ENCODE measurements at places on chromosomes 5 and 9.

- DNase-seq: no peak
Observed at GRCh38 chr5:34831303-34831702, 7.7 kb upstream of the TTC23L start.

DNA sequence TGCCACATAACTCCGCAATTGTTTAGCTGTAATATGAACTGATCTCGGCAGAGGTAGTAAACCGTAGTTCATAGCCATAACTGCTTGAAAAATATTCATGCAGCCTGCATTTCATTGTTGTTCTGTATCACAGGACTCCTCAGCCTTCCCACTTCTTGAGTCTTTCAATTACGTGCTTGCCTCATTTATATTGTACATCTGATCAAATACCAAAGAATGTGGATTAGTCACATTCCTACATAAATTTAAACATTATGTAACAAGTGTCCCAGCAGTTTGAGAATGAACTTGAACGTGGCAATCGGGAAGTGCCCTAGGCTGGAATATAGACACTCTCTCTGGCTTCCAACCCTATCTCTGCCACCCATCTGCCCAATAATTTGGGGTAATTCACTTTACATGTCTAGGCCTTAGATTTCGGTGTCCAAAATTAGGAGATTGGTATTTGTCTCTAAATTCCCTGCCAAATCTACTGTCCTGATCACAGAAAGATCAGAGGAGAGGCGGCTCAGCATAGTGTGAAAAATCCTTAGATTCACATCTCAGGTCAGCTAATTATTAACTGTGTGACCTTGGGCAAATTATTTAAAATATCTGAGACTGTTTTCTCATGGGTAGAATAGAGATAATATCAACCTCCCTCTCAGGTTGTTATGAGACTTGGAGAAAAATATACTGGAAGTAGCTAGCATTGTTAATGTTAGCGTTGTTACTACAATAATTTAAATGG, 215.1 kb upstream of the RFX3 start:
- DNase-seq: no peak

GRCh38 chr5:124355928-124356327, 390.5 kb downstream of the ZNF608 start:
- DNase-seq: no peak

DNA sequence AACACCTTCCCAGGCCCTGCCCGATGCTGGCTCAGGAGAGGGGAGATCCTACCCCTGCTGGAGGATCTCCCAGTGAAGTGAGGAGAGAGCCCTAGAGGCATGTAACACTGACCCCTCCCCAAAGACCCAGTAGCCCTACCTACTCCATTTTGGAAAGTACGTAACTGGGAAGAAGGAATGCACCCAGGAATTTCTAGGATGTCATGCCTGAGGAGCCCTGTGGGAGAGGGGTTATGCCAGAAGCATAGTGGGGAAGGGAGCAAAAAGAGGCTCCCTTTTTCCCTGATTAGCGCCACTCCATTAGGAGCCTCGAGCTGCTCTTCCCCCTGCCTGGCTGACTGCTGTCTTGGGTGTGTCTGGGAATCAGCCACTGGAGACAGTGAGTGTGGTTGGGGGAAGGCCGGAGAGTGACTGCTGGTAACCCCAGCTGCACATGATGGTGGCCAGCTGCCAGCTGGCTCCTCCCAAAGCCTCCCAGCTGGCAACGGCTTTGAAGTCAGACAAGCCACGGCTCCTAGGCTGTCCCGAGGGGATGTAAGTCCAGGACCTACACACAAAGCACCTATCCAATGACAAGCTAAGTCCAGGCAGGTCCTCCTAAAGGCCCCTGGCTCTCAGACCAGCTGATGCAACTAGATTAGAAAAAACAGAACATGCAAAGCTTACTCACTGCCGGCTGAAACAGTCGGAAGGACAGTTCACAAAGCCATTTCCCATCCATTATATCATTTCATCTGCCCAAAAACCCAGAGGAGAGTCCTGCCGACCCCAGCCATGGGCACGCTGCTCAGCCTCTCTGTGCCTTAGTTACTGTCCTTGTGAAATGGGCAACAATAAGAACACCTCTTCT, 136.5 kb upstream of the ABCA1 start:
- DNase-seq: no peak

DNA sequence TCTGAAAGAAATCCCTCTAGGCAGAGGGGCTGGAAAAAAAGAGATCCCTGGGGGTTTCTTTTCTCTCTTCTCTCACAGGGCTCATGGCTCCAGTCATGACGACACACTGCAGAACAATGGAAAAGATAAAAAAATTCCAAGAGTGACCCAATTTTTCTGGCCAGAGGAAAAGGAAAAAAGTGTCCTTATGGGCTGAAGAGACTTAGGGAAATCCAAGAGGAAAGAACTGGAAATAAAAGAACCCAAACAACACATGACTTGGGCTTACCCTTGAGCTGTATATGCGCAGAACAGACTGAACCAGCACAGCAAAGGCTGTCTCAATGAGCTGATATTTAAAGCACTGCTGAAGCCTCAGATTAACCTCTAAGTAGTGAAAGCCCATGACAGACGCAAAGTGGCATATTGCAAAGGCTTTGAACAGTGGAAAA, 102.4 kb downstream of the SMIM23 start:
- no peak for DNase-seq

GRCh38 chr9:17134396-17135294, at the start of gene CNTLN:
TSS of gene CNTLN (plus strand) at chr9:17135040. CDS start at chr9:17135066, 26 bp downstream.
- DNase-seq: peak; percentile 9

GRCh38 chr9:70829591-70830265, 291.7 kb downstream of the TRPM3 start:
- DNase-seq: no peak

DNA sequence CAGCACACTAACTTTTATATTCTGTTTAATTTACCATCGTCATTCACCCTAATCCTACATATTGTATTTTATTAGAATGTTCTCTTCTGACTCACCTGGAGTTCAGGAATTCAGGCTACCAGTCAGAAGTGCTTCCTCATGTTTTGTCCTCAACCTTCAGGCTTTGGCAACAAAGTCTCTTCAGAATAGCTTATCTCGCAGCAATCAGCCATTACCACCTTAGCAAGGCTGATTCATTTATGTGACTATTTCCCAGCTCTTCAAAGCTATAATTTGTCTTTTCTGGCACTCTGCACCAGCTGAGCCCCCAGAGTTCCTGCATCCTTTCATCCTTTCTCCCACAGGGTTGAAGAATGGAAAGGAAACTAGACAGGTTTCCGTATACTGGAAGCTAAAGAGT, 365.5 kb upstream of the CDH18 start:
- no peak for DNase-seq

DNA sequence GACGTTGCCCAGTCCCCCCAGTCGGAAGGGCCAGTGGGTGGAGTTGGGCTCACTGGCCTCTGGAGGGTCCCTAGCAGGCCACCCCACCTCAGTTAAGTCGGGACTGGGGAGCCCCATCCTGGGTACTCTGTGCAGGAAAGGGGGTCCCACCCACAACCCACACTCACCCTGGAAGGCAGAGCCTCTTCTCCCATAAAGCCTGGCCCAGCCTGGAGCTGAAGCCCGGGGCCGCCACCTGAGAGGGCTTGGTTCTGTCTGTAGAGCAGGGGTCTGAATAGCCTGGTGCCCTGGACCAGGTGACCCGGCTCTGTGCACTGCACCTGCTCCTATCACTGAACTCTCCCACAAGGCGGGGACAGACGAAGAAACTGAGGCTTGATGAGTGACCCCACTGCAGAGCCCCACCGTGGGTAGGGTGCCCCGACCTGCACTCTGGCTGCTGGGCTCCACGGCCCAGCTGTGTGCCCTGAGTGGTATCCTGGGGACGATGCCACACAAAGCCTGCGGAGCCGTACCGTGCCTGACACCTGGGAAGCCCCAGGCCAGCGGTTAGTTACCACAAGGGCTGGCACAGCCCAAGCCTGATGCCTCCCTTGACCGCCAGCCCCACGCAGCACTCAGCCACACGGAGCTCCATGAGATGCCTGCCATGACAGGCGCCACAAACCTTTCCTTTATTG, 7.3 kb downstream of the PTGES2 start:
- no peak for DNase-seq

DNA sequence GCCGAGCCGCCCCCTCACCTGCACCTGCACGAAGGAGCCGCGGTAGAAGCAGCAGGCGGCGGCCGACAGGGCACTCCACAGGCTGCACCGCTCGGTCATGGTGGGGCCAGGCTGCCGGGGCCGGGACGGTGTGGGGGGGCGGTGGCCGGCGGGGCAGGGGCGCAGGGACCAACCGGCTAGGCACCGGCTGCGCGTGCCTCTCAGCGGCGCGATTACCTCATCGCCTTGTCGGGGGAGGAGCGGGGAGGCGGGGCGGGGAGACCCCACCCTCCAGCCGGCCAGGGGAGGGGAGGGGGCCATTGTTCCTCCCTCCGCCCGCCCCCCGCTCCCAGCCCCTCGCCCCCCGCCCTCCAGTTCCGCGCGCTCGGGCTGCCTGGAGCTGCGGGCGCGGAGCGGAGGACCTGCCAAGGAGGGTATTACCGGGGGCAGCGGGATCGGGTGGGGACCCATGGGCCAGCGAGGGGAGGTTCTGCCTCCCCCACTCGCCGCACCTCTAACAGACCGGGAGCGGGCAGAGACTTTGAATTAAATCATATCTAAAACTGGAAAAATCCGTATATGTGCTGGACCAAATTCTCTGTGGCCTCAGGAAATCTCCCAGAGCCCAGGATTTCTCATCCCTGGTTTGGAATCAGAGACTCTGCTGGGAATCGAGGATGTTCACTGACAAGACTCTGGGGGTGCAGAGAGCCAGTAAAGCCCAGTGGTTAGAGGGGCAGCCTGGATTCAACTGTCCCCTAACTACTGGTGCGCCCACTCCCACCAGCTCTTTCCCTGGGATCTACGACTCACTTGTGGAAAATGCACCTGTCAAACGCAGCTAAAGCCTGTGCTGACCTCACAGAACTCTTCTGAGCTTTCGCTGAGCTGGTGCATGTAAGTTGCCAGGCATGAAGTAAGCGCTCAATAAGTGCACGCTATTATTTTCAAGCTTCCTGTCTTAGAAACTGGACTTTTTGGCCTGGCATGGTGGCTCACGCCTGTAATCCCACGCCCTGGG, 20.3 kb upstream of the TOR2A start:
- DNase-seq: no peak

- no peak for DNase-seq
Observed at GRCh38 chr5:14357851-14358250, 214.7 kb downstream of the TRIO start.

DNA sequence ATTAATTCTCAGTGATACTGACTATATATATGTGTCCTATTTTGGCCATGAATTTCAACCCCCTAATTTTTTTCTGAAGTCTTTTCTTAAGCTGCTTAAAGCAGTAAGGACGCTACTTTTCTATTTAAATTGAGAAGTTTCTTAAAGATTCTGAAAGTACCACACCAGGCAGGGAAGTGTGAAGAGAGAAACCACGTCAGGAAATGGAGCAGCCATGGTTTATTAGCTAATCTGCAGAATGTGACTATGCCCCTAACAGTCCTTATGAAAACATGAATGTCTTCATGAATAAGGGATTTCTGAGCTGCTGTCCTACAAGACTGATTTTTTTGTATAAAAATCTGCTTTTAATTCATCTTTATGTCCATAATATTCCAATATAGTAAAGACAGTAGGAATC, 1724.3 kb upstream of the C9orf72 start:
- DNase-seq: no peak

DNA sequence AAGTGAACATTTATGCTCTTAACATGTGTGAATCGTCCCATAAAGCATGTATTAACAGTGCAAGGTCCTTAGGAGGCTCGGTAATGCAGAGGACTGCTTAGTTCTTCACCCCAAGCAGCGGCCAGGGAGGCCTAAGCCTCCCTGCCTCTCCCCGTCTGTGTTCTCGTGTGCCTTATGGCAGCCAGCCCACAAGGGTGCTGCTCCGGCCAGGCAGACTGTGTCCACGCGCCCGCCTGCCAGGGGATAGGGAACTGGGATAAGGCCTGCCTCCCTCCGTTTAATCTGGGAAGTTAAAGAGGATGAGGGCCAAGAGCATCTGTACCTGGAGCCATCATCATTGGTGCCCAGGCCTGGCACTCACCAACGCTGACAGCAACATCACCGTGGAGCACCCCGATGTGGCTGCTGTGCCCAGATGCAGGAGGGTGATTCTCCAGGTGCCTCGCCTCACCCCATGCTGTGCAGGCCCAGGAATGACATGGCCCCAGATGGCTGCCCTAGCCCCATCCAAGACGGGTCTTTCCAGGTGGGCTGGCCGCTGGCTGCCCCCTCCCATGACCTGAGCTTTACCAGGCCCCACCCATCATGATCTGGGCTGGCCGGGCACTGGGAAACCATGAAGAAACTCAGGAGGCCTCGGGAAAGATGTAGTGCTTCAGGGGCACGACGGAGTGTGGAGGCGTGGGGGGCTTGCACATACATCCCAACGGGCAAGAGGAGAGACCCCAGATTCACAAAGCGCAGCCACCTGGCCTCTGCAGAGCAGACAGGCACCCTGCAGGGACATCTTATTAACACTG, 35.6 kb upstream of the SUSD3 start:
- DNase-seq: no peak

- no peak for DNase-seq
Observed at GRCh38 chr5:1523480-1523792, 324 bp downstream of the LPCAT1 start.

GRCh38 chr9:100216178-100216787, 117.2 kb downstream of the INVS start:
- DNase-seq: peak; percentile 82

DNA sequence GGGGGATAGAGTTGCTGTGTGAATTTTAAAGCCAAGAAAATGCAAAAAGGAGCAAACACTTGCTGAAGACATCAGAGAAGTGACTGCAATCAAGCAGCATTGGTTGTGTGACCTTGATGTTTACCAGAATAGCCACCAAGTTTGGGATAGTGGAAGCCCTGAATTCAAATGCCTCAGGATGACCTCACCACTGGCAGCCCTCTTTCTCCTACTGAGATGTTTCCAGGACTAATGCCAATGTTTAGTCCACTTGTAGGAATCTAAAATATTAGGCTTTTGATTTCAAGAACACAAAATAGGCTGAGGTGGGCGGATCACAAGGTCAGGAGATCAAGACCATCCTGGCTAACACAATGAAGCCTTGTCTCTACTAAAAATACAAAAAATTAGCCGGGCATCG, 112.2 kb upstream of the NUDT12 start:
- DNase-seq: no peak

GRCh38 chr9:72924154-72924790, 28.6 kb downstream of the ALDH1A1 start:
- DNase-seq: no peak

DNA sequence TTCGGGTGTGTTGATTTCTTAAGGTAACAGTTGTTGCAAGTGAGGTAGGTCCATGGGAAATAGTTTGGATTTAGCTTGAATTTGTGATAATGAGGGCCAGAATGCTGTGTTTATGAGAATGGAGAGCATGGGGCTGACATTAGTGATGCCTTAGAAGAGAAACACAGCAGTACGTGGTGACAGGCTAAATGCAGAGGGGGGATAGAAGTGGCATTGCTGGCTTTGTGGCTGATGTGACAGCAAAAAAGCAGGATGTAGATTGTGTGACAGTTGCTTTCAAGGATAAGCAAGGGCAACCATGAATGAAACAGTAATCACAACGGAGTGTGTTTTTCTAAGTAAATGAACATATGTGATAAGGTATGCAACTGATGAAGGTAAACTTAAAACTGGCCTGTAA, 103.4 kb upstream of the SGCD start:
- no peak for DNase-seq

Data from stimulated activated effector memory CD8-positive, alpha-beta T cell treated with anti-CD3 and anti-CD28 coated beads, Interleukin-12 subunit alpha, Interleukin-12 subunit beta, amount 100 ng/mL, for 72 hours (primary cell).